ENCODE measurements at places on chromosomes 3 and 15.

DNA sequence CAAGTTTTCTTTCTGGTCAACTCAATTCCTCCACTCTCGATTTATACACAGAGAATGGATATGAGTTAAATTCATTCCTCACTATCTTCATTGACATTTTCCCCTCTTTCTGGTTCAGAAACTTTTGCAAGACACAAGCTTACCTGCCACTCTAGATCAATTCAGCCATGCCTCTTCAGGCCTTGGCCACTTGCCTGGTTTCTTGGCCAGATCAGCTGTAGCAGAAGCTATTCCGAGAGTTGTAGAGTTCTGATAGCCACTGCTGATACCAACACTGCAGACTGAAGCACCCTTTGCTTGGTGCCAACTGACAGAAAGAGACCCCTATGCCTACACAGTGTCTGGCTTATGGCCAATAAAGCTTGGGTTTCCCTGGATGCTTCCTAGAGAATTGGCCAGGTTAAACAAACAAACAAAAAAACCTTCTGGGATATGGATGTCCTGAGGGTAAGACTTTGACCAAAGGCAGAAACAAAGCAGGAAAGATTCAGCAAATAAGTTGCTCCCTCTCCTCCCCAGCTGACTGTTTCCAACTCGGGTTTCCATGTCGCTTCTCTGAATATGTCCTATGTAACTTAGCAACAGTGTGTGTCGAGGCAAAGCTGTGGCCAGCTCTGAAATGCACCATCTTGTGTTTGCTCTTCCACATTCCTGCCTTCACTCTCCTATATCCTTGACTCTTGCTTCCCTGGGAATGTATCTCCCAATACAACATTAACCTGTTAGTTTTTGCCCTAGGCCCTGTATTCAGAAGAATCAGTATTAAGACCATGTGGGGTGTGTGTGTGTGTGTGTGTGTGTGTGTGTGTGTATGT is 521.6 kb downstream of the EPHA3 start:
- no peak for DNase-seq

GRCh38 chr3:189950258-189950657 is 170.4 kb downstream of the P3H2 start:
- no peak for DNase-seq

DNA sequence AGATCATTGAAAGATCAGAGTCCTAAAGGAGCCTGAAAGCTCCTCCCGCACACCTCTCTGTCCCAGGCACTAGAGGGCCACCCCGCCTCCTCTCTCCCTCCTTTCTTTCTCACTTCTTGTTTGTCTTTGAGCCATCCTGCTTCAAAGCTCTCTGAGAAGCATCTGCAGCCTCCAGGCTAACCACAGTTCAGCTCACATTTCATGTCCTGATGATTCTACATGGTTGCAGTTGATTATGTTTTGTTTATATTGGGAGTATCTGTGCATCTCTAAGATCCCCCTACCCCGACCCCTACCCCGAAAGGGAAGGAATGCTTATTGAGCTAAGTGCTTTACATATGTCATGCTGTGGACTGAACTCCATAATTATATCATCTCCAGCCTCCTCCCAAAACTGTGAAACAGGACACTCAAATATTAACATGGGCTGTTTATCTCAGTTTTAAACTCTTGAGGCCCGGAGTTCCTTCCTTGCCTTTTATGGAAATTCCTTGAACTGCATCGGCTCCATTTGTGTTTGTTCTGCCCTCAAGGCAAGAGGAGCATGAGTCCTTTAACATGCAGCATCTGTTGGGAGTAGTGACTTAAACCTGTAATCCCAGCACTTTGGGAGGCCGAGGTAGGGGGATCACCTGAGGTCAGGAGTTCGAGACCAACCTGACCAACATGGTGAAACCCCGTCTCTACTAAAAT is 30.9 kb downstream of the MGLL start:
- DNase-seq: peak; percentile 75

GRCh38 chr3:141940194-141940776 is 63.8 kb downstream of the ATP1B3 start:
- peak; percentile 93 for DNase-seq

DNA sequence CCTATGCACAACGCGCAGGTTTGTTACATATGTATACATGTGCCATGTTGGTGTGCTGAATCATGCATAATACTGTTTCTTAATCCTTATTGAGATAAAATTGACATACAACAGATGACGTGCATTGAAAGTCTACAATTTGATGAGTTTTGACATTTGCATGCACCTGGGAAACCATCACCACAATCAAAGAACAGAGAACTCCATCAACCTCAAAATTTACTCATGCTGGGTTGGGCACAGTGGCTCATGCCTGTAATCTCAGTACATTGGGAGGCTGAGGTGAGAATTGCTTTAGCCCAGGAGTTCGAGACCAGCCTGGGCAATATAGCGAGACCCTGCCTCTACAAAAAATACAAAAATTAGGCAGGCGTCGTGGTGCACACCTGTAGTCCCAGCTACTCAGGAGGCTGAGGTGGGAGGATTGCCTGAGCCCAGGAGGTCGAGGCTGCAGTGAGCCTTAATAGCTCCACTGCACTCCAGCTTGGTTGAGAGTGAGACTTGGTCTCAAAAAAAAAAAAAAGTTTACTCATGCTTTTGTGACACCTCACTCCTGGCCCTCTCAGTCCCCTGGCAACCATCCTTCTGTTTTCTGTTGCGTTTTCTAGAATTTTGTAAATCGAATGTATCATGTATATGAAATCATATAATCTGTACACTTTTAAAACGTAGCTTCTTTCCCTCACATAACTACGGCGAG is 56.6 kb downstream of the BHLHE40 start:
- no peak for DNase-seq

Data from Calu3 (cell line).